Left colon (tissue), 2 donors: ENCODE measurements at places on chromosomes 7 and 10. TPM values are rescaled to one million over a fixed set of nuclear protein-coding genes. Genes with fewer than 3 reads are reported as not detected.

Gene SH2D4B
- total RNA-seq: not detected

Gene MBLAC1
- 3.9 TPM for total RNA-seq

Gene ZP3
- total RNA-seq: 3.3 TPM

Gene CPA4
- total RNA-seq: not detected

Gene PDIA4
- total RNA-seq: 157 TPM

Gene CDC14C
- not detected for total RNA-seq

Gene CLDN3
- total RNA-seq: 566 TPM

Gene VAX1
- not detected for total RNA-seq

Gene FOXK1
- total RNA-seq: 28.3 TPM

Gene DNAJC1
- total RNA-seq: 29.7 TPM

Gene TLX1
- 1.7 TPM for total RNA-seq

Gene LRIT1
- not detected for total RNA-seq

Gene STX1A
- 6.9 TPM for total RNA-seq

Gene CPA5
- not detected for total RNA-seq

Gene ITPRID1
- total RNA-seq: 2.6 TPM

Gene FAM25A
- not detected for total RNA-seq

Gene NEUROG3
- 2.4 TPM for total RNA-seq

Gene BTRC
- total RNA-seq: 15.5 TPM

Gene TRIM56
- 36.2 TPM for total RNA-seq

Gene CYP3A5
- total RNA-seq: 144 TPM

Gene AKR1C1
- total RNA-seq: 88.1 TPM

Gene PTPRN2
- total RNA-seq: 40.7 TPM

Gene PRSS37
- total RNA-seq: not detected

Gene TIMM23
- 50.3 TPM for total RNA-seq

Gene SCART1
- 3.9 TPM for total RNA-seq

Gene FANK1
- 5.9 TPM for total RNA-seq

Gene CCDC172
- not detected for total RNA-seq

Gene ASIC3
- total RNA-seq: 2.3 TPM

Gene SP8
- not detected for total RNA-seq

Gene MRLN
- total RNA-seq: not detected

Gene PRPS1L1
- total RNA-seq: not detected

Gene VWC2
- 0.25 TPM for total RNA-seq

Gene MEIG1
- total RNA-seq: not detected

Gene SYNPO2L
- total RNA-seq: not detected

Gene GATA3
- 0.78 TPM for total RNA-seq

Gene CARD11
- total RNA-seq: 2.8 TPM
